ENCODE measurements at places on chromosomes 3 and 15.

- no peak for DNase-seq
Measured at GRCh38 chr3:139326131-139326530, 17.7 kb upstream of the MRPS22 start.

GRCh38 chr3:140128631-140129030 lies 193.6 kb downstream of the CLSTN2 start:
- DNase-seq, result peak; percentile 8

GRCh38 chr3:111607240-111607920 lies 12.2 kb upstream of the ZBED2 start:
- no peak for DNase-seq

DNA sequence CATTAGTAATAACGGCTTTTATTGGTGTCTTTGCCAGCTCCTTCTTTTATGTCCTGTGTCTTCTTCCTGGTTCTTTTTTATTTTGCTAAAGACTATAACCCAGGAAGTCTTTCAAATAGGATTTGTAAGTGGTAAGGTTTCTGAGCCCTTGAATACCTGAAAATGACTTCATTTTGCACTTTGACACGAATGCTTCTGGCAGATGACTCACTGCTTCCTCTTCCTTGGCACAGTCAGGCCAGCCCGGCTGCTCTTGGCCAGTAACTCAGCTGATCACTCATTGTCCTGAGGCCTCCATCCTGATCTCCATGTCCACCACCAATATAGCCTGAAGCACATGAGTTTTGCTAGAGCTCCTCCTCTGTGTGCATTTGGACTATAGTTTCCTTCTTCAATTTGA lies 48.7 kb upstream of the NR2E3 start:
- no peak for DNase-seq

DNA sequence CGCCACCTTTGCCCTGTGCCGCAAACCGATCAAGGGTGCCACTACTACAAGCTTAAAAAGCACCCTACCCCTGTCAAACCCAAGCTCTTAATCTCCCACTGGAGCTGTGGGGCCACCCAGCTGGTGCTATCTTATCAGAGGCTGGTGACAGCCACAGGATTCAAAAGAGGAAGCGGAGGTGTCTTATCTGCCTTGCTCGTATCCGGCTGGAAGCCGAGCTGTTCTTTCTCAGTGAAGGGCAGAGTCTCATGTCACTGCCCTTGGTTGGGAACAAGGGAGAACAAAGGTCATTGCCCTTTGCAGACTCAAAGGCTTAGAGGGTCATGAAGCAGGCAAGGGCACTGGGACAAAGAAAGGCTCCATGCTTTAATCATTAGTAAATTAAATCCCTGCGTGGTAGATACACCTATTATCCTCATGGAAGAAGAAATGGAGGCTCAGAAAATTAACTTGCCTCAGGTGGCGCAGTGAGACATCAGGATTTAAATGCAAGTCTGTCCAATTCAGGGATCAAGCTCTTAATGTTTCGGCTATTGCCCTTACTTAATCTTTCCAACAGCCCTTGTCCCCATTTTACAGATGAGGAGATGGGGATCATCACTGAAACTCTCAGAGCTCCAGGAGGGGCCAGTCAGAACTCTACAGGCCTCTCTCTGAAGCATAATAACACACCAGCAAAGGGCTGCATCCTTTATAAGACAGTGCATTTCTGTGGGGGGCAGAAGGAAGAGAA lies 360.0 kb upstream of the PROK2 start:
- no peak for DNase-seq

GRCh38 chr3:160986069-160986468 lies 119.1 kb downstream of the B3GALNT1 start:
- no peak for DNase-seq

GRCh38 chr15:76204916-76205460 lies 106.3 kb downstream of the ETFA start:
- no peak for DNase-seq

GRCh38 chr3:188390775-188391443 lies 237.0 kb downstream of the LPP start:
- no peak for DNase-seq

GRCh38 chr3:66534304-66534845 lies 33.6 kb upstream of the LRIG1 start:
- no peak for DNase-seq

All from lung (tissue), 17 donors.